ENCODE measurements at places on chromosomes 12 and 14.
A peak's percentile ranks its signal among the peaks of the same experiment; 100 is the strongest.

DNA sequence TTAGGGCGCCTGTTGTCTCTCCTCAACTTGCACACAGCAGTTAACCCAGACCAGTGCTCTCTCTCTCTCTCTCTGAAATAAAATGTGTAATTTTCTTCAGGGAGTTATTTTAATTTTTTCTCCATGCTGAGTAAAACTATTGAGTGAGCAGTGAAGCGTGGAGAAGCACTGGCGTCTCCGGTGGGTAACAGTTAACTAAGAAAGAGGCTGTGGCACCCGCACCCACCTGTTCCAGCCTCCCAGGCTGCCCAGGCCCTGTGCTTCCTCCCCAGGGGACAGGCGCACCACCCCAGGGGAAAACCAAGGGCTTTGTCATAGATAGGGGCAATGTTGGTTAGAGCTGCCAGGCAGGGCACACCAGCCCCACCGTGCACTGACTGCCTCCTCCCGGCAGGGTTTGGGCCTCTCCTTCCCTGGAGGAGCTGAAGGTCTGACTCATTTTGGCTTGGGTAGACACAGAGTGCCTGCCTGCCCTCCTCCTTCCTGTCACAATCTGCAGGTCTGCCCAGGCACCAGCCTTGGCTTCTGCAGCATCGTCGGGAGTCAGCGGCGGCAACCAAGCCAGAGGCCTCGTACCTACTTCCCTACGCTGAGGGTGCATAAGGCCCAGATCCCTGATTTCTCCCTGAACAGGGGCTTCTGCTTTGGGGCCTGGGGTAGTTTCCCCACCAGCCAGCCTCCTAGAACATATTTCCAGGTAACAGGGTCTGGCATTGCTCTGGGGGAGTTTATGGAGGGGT, 3.9 kb downstream of the HOXC5 start:
- no peak for DNase-seq

DNA sequence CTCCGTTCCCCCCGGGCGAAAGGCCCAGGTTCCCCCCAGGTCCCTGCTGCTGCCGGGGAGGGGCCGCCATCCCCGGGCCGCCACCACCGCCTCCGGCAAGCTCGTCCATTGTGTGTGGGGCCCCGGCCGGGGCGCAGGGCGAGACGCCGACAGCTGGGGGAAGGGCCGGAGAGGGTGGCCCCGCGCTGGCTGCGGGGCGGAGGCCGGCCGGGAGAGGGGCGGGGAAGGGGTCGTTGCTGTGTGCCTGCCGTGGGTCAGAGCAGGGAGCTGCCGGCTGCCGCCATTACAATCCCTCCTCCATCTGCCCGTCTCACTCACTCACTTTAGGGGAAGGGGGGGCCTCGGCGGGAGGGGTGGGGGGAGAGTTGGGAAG, at the start of gene STRN3:
Gene STRN3, minus strand, starts transcription at position 303 of the 373 bp plus-strand sequence. Its CDS starts 194 bp downstream, at position 109.
- no peak for DNase-seq

DNA sequence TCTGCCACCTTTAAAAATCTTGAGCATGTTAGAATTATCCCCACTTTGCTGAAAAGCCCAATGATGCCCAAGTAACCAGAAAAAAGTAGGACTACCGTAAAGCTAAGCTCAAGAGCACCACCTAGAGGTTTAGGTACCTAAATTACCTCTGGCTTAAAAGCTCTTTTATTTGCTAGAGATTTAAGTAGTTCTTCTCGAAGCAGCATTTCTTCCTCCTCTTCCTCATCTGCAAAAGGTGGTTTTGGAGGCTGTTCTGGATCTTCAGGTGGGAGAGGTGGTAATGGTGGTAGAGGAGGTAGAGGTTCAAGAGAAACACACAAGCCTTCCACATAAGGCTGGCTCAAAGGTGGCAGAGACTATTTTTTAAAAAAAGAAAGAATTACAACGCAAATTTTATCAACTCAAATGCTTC, 26.9 kb downstream of the ZFC3H1 start:
- peak; percentile 83 for DNase-seq

DNA sequence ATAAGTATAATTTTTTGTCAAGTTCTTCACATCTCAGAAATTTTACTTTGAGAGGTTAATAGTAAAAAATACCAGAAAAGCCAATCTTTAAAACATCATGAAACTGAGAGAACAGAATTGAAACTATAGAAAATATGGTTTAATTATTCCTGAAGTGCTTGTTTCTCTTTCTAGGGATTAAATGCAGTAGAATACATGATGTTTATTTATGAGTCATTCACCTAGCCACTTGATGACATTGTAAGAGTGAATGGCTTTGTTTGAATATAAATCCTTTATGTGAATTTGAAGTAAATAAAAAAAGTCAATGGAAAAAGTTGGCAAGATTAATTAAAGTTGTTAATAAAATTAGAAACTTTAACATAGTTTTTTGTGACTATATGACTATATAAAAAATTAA, 48.4 kb downstream of the KTN1 start:
- no peak for DNase-seq

GRCh38 chr12:118842866-118843265, 138.5 kb upstream of the SRRM4 start:
- no peak for DNase-seq

All from fibroblast of the aortic adventitia (primary cell).